ENCODE measurements at places on chromosomes 4 and X.

GRCh38 chr4:38113132-38113531, 152.9 kb downstream of the PTTG2 start:
- no peak for DNase-seq

DNA sequence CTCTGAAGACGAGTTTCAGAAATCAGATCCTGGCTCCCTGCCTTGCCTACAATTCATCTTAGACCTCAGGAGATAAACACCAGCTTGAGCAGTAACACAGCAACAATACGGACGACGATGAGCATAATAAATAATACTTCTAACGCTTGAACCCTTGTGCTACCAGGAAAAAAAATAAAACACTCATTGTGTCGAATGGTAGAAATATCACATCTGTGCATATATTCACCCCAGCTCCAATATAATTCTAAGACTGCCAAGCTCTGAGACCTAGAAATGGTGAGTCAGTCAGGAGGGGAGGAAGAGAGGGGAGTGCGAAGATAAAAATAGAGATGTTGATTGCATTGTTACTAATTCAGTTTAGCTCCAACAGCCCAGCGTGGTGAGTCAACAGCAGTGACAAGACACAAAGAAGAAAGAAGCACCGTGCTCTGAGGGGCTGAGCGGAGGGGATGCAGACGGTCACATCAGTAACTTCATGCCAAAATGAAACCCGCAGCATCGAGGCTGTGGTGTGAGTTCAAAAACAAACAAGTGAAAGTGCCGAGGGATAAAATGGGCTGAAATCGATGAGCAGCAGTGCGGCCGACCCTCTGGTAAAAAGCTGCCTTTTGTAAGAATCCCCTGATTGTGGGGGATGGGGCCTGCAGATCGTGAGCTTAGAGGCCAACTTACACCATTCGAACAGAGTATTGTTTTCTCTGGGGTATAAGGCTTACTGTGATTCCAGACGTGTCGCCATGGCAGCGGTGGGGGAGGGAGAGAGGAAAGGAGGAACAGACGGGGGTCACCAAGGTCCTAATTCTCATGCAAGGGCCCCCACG, 150.4 kb downstream of the MGST2 start:
- DNase-seq = peak; percentile 86

DNA sequence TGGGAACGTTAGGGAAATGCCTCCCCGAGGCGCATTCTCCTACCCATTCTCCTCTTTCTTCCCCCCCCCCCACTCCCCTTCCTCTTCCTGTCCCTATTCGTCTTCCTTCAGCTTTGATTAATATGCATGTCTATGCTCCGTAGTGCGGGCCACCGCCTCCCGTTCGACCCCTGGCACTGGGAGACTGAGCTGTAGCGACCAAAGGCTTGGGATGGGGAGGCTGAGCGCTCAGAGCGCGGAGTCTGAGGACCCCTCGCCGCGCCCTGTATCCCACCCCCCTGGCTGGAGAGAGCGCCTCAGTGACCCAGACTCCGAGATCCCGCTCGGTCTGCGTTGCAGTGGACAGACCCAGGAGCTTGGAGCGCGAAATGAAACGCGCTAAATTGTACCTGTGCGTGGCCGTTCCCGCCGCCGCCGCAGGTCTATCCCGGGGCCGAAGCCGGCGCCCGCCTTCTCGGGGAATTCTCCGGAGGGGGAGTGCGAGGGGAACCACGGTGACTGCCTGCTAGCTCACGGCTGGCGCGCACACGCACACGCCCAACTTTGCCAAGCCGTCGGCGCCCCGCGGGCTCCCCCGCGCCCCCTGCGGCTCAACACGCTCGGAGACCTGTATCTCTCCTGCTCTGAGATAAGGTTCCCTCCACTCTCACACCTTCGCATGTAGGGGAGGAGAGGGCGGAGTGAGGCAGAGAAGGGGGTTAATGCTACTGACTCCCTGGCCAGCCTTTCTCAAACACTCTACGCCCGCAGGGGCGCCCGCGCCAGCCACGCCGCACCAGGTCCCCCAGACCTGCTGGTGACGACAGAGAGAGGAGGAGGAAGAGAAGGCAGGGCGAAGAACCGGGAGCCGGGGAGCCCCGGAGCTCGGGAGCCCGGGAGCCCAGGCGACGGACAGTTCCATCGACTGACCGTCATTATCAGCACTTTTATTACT, 1.5 kb upstream of the PTCHD1 start:
- DNase-seq = no peak

- DNase-seq = no peak
Measured at GRCh38 chrX:107447642-107448041, 1.8 kb upstream of the FRMPD3 start.

DNA sequence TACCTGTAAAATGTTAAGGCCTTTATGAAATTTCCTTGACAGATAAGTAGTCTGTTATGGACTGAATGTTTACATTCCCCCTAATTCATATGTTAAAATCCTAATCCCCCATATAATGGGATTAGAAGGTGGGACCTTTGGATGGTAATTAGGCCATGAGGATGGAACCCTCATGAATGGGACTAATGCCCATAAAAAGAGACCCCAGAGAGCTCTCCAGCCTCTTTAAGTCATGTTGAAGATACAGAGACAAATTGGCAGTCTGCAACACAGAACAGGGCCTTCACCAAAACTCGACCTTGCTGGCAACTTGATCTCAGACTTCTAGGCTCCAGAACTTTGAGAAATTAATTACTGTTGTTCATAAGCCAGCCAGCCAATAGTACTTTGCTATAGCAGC, 1344.5 kb upstream of the PCDH7 start:
- no peak for DNase-seq

DNA sequence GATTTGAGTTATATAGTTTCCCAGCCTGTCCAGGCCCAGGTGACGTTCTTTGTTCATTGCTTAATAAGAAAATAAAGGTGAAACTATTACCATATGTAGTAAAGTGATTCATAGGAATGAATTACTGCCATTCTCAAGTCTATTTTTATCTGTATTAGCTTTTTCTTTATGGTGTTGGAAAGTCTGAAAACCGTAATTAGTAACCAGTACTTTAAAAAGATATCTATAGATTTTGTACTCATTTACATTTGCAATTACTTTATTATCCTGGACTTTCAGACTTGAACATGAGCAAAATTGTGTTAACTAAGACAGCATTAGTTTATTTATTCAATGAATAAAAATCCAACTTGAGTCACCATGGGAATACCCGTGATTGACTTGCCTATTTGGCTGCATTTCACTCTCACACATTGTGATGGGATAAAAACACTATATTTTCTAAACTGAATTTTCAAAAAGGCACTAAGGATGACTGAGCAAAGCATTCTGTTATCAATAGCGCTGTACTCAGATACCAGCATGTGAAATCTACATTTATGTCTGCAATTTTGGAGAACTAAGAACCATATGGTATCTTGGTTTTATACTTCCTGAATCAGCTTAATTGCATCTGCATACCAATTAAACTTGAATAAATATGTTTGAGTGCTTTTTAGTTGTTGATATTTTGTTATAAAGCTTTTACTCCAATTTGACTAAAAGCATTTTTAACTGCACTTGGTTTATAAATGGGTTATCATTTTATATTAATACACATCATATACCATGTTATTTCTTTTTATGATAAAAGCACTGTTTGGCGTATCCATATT, 154.6 kb downstream of the CCSER1 start:
- no peak for DNase-seq

DNA sequence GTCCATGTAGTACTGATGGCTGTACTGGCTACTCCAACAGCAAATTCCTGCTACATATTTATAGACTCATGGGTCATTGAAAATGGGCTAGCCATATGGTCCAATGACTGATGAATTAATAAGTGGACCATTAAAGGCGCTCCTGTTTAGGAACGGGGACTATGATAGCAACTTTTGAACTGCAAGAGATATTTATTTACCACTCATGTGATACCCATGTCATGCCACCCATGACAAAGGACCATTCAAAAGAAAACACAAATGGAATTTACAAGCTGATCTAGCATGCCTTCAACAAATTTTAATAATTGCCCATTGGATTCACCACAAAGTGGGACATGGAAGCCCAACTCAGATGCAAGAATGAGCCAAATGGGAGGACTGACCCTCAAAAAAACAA, 240.0 kb upstream of the GALNTL6 start:
- DNase-seq = no peak

GRCh38 chr4:154035341-154035740, 246.5 kb upstream of the SFRP2 start:
- DNase-seq = no peak

DNA sequence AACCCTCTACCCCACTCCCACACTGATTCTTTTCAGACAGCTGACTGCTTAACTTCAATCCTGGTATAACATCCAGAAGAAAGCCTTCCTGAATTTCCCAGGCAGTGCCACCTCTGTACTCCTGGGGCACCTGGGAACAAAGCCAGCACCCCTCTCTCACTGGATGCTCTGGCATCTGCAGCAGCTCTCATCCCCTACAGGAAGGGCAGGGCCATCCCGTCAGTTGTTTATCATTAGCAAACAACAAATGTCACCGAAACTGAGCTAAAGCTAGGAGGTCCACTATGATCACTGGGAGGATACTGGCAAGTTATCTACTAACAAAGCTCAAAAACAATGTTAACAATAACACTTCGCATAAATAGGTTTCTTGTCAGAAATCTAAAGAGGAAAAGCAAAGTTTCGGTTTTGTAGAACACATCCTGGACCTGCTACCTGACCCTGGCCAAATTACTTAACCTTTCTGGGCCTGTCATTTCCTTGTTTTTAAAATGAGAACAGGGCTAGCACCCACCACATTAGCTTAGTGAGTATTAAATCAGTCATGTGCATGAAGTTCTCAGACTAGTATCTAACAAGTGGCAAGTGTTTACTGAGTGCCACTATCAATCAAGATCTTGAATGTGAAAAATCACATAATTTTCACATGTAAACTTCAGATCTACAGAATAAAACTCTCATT, 86.6 kb downstream of the NR3C2 start:
- DNase-seq = no peak

GRCh38 chr4:26576231-26576739, 7.6 kb upstream of the TBC1D19 start:
- no peak for DNase-seq

DNA sequence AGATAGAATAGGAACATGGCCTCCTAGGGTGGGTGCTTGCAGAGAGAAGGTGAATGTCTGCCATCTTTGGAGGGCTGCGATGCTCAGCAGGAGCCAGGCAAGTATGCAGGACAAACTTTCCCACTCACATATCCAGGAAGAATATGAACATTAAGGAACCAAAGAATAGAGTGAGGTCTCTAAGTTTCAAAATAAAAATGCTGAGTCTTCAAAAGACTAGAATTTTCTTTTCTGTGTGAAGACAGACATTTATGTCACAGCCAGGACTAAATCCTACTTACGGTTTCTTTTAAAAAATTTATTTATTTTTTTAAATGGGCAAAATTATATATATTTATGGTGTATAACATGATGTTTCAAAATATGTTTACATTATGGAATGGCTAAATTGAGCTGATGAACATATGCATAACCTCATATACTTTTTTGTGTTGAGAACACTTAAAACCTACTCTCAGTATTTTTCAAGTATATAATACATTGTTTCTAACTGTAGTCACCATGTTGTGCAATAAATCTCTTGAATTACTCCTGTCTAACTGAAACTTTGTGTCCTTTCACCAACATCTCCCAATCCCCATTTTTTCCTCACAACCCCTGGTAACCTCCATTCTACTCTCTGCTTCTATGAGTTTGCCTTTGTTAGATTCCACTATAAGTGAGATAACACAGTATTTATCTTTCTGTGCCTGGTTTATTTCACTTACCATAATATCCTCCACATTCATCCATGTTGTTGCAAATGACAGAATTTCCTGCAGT, 177.8 kb upstream of the HAND2 start:
- no peak for DNase-seq

- no peak for DNase-seq
Measured at GRCh38 chr4:189443341-189443740, 497.3 kb upstream of the FRG1 start.

DNA sequence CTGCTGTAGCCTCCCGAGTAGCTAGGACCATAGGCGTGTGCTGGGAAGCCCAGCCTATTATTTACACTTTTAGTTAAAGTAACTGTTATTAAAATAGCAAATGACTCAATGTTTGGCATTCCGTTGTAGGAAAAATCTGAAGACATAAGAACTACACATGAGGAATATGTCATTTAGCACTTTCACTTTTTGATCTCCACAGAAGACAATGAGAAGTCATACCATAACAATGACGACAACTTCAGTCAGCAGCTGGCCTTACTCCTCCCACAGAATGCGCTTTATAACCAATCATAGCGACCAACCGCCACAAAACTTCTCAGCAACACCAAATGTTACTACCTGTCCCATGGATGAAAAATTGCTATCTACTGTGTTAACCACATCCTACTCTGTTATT, 6.7 kb downstream of the GPR34 start:
- no peak for DNase-seq

- DNase-seq = no peak
Measured at GRCh38 chr4:186887752-186888151, 164.1 kb upstream of the FAT1 start.

DNA sequence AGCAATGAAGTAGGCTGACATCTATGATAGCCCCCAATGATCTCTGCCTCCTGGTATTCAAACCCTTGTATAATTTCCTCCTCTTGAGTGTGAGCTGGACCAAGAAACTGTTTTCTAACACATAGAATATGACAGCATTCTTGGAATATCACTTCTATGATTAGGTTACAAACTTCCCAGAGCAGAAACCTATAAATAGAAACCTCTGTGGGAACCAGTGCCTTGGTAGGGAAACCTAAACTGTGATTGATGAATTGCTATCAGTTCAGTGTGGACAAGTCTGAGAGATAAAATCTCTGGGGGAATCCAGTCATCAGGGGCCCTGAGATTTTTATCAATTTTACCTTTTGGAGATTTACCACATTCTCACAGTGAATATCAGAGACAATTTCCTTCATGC, 756.5 kb upstream of the AGA start:
- no peak for DNase-seq

GRCh38 chr4:152045449-152045806, 284.6 kb upstream of the GATB start:
- no peak for DNase-seq

- DNase-seq = no peak
Measured at GRCh38 chr4:10599574-10599973, 85.0 kb downstream of the CLNK start.

DNA sequence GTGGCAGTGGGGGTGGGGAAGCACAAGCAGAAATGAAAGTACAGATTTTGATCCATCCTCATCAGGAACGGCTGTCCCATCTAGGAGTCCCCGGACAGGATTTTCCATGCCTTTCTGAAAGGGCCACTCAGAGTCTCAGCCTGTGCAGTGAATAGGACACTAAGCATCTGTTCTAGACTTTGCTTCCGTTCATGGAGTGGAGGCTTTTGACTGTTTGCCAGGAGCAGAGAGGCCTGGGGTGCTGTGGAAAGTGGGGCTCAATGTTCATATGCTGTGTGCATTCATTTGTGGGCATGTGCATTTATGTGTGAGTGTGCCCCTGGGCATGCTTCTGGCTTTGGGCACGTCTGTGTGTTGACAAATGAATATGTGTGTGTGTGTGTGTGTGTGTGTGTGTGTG, 25.6 kb upstream of the MAMLD1 start:
- DNase-seq = no peak
